Cerebellum (tissue), 4 donors: ENCODE measurements at places on chromosomes 12 and 14.
A peak's percentile ranks its signal among the peaks of the same experiment; 100 is the strongest.

GRCh38 chr14:98069712-98070171 is 1202.3 kb downstream of the BCL11B start:
- no peak for DNase-seq

- DNase-seq: no peak
These were observed 184.2 kb upstream of the DIO3 start for GRCh38 chr14:101377069-101377468.

- DNase-seq: no peak
These were observed 297.1 kb upstream of the TBX3 start for GRCh38 chr12:114981036-114981435.

GRCh38 chr14:99716850-99717681 is 33.0 kb downstream of the CYP46A1 start:
- DNase-seq: no peak

- DNase-seq: no peak
These were observed 20.9 kb upstream of the CALM1 start for GRCh38 chr14:90375934-90376333.

DNA sequence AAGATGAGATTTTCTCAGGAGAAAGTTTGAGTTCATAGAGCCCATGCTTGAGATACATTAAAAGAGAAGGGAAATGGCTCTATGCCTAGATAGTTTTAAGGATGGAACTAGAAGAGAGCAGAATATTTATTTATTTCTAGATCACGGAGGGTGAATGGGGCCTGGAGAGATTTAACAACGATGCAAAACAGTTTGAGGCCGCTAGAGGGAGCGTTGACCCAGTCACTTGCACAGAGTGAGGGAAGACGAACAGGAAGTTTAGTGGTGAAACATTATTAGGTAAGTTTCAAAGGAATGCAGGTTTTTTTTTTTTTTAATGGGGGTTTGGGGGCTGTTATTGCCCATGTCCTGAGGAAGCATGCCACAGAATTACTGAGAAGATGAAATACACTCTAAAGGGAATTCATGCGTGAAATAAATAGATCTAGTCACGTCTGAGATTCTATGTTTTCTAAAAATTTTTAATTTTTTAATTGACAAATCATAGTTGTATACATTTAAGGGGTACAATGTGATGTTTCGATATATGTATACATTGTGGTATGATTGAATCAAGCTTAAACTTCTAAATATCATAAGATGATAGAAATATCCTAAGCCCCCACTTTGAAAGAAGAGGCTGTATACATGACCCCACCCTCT is 14.8 kb upstream of the PPP1R1A start:
- peak; percentile 67 for DNase-seq

DNA sequence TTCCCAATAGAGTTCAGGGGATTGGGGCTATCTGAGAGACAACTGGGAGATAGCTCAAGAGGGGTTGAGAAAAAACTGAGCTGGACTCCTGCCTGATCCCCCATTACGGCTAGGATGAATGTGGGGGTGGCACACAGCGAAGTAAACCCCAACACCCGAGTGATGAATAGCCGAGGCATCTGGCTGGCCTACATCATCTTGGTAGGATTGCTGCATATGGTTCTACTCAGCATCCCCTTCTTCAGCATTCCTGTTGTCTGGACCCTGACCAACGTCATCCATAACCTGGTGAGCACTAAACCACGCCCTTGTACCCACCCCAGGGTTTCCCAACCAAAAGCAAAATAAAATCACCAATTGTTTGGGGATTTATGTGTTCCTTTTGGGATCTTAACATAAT is 1.0 kb downstream of the ORMDL2 start:
- no peak for DNase-seq

- DNase-seq: no peak
These were observed 2.2 kb upstream of the LMO3 start for GRCh38 chr12:16607906-16608775.

GRCh38 chr14:42299692-42300091 is 693.0 kb downstream of the LRFN5 start:
- DNase-seq: no peak

GRCh38 chr12:4745249-4745648 is 25.0 kb downstream of the GALNT8 start:
- no peak for DNase-seq

DNA sequence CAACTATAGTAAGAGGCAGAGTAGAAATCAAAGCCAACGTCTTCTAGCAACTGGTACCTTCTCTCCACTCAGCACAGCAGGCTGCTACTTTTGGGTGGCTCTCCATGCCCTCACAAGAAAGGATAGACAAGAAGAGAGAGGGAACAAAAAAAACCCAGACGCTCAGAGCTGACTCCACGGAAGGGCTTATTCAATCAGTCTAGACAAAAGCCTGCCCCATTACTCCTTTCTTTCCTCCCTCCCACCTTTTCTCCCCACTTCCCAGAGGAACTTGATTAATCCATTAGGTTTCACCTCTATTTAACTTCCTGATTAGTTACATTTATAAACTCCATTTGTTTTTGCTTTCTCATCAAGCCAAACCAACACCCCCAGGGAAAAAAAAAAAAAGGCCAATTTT is 71.1 kb upstream of the CCDC60 start:
- DNase-seq: no peak

DNA sequence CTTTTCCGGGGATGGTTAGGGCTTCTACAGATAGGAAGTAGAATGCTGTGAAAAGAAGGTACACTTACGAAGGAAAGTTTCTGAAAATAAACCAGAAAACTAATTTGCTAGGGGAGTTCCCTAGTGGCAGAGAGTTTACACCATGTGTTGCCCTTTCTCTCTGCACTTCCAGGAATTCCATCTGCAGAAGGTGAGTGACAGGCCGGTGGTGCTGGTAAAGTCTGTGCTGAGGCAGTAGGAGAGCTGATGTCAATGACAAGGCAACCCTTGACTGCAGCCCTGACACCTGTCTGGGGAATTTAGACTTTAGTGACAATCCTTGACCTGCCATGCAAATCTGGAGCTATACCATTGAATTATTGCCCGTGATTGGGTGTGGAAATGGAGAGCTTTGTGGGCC is 687.8 kb downstream of the NRXN3 start:
- DNase-seq: no peak

- no peak for DNase-seq
These were observed 116.3 kb downstream of the CCDC91 start for GRCh38 chr12:28306535-28306934.

DNA sequence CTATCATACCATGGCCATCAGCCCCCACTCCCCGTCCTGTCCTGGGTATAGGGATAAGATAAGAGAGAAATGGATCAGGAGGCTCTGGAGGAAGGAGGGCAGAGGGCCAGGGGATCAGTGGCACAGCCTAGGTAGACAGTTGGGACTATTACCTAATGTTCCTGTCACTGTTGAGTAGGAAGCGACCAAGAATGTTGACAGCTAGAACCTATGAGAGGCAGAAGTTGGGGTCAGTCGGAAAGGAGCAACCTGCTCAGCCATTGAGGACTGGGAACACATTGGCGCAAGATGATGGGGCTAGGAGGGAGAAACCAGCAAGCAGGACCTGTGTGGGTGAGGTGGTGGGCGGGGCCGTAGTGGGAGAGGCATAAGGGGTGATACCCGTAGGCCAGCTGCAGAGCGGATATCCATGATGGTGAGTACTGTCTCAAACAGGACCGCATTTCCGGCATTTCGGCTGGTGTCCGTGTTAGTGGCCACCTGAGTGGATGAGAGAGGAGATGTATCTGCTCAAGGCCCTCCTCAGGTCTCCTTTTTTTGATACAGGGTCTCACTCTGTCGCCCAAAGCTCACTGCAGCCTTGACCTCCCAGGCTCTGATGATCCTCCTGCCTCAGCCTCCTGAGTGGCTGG is 3.3 kb downstream of the AP1G2 start:
- DNase-seq: no peak

DNA sequence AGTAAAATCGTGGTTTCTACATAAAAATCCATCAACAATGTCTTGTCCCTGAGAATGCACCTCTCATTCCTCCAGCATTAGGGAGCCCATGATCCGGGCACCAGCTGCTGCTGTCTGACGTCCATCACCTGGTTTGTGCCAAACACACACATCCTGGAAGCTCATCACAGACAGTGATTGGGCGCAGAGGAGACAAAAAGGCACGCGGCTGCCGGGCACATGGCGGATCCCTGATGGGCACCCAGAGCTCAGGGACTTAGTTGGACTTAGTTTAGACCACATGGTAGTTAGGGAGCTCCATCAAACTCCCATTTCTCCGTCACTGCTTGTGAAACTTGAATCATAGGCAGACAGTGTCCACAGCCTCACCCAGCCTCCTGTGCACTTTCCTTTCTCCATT is 1059.3 kb downstream of the TMEM121 start:
- DNase-seq: no peak

DNA sequence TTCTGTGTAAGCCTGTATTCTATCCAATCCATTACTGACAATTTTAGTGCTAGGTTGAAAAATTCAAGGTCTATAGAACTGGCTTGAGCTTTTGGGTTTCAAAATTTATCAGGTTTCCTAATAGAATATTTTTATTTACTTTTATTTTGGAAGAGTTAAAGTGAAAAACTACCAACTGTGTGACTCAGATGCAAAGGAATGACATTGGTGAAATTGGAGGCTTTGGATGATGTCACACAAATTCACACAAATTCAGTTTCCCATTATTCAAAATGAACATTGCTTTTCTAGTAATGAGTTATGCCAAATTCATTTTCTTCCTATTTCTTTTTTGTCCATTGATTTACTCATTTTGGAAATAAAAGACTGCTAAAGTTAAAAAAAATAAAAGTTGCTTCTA is 186.9 kb downstream of the ALX1 start:
- DNase-seq: no peak

DNA sequence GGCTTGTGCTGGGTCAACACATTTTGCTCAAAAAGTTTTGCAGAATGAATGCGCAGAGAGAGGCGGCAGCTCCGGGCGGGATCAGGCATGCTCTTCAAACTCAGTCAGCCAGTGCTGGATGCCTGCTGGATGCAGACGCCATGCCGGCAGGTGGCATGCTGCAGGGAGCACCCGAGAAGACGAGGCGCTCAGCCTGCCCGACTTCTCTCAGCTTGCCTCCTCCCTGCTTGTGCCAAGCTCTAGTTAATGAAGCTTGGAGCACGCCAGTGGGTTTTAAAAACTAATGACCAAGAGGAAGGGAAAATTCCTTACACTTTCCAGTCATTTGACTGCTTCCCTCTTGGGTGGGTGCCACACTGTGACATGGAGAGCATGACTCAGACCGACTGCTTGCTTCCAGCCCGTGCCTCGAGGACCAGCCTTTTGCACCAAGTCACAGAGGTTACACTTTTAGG is 39.8 kb downstream of the SLC24A4 start:
- DNase-seq: peak; percentile 61

DNA sequence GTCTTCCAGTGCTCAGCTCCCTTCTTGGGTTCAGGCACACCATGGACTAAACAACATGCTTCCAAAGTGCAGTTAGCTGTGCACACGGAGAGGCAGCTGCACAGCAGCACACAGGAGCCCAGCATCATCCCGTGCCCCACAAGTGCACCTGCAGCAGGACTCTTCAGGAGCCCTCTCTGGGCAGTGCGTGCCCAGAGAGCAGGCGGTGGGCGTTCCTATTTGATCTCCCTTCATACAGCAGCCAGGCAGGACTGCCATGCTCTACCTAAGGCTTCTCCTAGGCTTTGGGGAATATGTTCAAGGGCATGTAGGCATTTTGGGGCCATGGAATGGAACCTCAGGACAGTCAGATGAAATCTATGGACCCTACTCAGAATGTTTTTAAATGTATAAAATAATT is 35.5 kb downstream of the ANO2 start:
- DNase-seq: no peak

DNA sequence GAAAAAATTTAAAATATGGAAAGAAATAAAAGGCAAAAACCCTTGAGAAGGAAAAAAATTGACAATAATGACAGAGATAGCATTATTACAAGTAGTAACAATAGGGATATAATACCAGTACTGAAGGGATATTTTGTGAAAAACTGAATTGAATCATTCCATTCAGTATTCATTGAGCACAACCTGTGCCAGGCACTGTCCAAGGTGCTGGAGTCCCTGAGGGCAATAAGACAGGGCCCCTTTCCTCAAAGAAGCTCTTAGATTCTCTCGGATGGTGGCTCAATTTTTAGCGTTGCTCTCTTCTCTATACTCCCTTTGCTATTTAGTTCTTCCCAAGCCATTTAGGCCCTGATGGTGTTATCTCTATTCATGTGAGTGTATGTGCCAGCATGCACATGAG is 34.3 kb upstream of the GAS2L3 start:
- DNase-seq: no peak

GRCh38 chr14:60328583-60328982 is 79.6 kb downstream of the PPM1A start:
- no peak for DNase-seq

- DNase-seq: no peak
These were observed 63.7 kb downstream of the SH2B3 start for GRCh38 chr12:111469401-111469800.

- DNase-seq: no peak
These were observed 64.0 kb downstream of the FRMD6 start for GRCh38 chr14:51715742-51716141.

- DNase-seq: no peak
These were observed 2.0 kb upstream of the MYH7 start for GRCh38 chr14:23437133-23438100.

DNA sequence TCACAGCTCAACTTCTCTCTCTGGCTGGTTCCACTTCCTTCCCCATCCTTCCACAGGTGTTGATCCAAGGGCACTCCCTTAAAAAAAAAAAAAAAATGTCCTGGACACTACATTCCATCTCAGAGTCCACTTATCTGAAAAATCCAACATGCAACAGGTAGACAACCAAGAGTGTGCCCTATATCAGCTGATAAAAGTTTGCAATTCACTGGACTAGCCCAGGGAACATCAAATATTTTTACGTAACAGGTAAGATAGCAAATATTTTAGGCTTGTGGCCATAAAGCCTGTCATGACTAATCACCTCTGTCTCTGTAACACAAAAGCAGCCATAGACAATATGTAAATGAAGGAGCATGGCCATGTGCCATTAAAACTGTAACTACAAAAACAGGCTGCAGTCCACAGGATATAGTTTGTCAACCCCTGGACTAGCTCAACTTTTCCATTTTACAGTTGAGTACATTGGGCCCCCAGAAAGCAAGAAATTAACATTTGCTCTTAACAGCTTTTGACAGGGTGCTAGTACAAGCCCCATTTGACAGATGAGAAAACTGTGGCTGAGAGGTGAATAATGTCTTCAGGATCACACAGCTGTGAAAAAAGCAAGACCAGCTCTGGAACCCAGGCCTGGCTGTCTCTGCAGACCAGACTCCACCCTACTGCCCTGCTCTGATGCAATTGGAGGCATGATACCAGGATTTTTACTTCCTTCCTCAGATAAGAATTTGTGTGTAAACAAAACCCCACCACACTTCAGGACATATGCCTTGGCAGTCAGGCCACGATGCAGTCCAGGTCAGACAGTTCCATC is 68.9 kb downstream of the CMKLR1 start:
- no peak for DNase-seq
